ENCODE measurements at places on chromosomes 13 and 19.

GRCh38 chr19:39310558-39311311 lies 9.9 kb downstream of the LRFN1 start:
- DNase-seq, result no peak

DNA sequence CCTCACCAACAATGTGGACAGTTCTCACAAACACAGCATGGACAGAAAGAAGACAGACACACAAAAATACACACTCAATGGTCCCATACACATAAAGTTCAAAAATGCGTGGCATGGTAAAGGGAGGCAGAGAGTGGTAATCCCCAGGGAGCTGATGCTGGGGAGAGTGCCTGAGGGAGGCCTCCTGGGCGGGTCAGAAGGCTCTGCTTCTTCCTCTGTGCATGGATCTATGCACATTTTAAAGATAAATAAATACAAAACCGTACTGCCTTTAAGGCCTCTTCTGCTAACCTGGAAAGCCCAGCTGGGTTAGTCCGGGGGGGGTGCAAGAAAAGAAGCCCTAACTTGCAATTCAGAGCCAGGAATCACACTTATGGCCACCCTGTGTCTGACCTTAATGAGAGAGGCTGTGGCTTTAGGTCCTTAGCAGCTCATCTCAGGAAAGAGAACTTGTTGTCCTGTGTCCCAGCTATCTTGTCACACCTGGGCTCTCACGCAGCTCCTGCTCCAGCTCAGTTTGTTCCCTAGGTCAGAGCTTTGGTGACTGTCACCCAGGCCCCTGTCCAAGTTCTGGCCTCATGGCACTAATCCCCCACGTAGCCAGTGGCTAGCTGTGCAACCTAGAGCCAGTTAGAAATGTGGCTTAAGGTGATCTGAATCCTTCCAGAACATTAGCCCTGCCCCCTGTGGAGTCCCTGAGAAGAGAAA lies 28.5 kb downstream of the POP4 start:
- DNase-seq, result no peak

- no peak for DNase-seq
Measured at GRCh38 chr19:4279530-4280422, 710 bp downstream of the SHD start.

DNA sequence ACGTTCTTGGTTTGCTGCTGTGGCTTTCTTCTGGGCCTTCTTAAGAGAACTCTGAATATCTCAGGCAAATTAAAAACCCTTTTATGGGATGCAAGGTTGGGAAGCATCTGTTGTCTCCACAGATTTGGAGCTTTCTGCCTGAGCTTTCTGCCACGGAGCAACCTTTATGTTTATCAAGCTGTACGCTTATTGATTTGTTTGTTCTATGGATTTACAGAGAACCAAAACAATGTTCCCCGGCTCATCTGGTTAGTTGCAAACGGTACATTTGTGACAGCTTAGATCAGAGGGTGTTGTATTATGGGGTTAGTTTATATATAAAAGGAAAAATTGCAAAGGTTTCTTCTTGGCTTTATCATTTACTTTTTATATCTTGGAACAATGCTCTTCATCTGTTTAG lies 479.6 kb downstream of the DIAPH3 start:
- DNase-seq, result no peak

GRCh38 chr19:3346677-3347353 lies 19.6 kb upstream of the NFIC start:
- DNase-seq, result no peak

DNA sequence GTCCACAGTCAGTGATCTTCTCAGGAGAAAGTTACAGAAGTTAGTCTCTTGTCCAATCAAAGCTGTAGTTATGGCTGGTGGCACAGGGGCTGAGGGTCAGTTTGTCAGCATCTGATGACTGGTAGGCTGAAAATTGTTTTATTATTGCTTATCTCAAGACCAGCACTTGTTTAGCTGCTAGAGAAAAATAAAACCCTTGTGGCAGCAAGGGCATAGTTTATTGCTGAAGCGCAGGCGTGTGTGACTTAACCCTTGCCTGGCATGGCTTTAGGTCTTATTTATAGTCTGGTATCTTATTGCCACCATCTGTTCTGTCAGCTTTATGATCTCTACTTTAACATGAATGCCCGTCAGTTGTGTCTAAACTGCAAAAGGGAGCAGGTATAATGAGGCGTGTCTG lies 154.7 kb downstream of the USP12 start:
- DNase-seq, result no peak

All from activated naive CD8-positive, alpha-beta T cell treated with anti-CD3 and anti-CD28 coated beads, Interleukin-2, amount 10 ng/mL, durations not matched to agents 7 days and 5 days (primary cell).